GM23248 (cell line): ENCODE measurements at places on chromosomes 16 and 17.

DNA sequence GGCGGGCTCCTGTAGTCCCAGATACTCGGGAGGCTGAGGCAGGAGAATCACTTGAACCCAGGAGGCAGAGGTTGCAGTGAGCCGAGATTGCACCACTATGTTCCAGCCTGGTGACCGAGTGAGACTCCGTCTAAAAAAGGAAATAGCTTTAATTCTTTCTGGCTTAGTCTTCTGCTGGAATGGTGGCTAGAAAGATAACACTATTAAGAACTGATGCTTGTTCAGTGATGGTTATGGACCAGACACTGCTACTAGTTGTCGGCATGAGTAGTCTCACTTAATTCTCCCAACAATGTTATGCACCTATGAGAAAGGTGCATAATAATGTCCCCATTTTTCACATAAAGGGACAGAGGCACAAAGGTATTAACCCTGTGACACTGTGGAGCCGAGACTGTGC is 188.7 kb downstream of the HS3ST3A1 start:
- H3K36me3 ChIP-seq, result no peaks in the 10 kb centered on the region
- DNase-seq, result peak; percentile 35
- H3K4me1 ChIP-seq, result peaks cover 57% of the 10 kb centered on the region
- H3K4me3 ChIP-seq, result no peak overlapping the region

- H3K27me3 ChIP-seq, result no peaks in the 10 kb centered on the region
- no peaks in the 10 kb centered on the region for H3K36me3 ChIP-seq
- DNase-seq, result peak; percentile 81
- H3K4me1 ChIP-seq, result peaks cover 37% of the 10 kb centered on the region
- H3K27ac ChIP-seq, result peak overlapping the region; percentile 98
- H3K4me3 ChIP-seq, result peak overlapping the region; percentile 91
Measured at GRCh38 chr16:24539850-24540601, 660 bp downstream of the RBBP6 start.

DNA sequence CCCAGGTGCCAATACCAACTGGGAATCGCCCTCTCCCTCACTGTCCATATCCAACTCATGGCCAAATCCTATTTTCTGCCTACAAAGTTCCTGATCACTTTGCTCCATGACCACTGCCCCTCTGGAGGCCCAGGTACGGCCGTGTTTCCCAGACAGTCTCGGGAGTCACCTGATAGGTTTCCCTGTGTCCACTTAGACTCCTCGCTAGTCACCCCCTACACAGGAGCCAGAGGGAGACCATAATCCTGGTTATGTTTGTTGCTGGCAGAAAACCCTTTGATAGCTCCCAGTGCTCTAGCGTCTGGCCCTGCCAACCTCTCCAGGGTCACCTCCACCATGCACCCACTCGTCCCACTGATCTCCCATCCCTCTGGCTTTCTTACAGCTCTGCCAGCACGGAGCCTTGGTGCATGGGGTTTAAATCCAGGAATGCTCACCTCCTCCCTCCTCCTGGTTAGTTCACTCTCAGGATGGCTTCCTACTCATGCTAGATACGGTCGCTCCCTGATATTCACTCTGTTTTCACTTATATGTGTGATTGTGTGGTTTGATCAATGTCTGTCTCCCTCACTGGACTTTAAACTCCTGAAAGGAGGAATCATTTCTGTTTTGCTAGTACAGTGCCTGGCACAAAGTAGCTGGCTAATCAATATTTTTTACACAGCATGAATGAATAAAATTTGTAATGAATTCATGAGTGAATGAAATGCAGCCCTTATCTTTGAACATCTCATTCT is 7.5 kb upstream of the CALB2 start:
- DNase-seq, result no peak
- no peaks in the 10 kb centered on the region for H3K4me1 ChIP-seq
- no peak overlapping the region for H3K27ac ChIP-seq
- H3K4me3 ChIP-seq, result no peak overlapping the region
- H3K36me3 ChIP-seq, result no peaks in the 10 kb centered on the region
- H3K27me3 ChIP-seq, result peaks cover 12% of the 10 kb centered on the region; the same call in 1 of the 2 replicates

GRCh38 chr17:79023886-79024771 is at the start of gene C1QTNF1:
TSS of gene C1QTNF1 (plus strand) at chr17:79024169. CDS start at chr17:79043969, 19,800 bp downstream.
- peak within 1 kb of the TSS; percentile 89 for H3K4me3 ChIP-seq
- H3K4me1 ChIP-seq, result peaks cover 44% of the 10 kb centered on the region
- DNase-seq, result peak; percentile 78
- no peak within 1 kb of the TSS for H3K27ac ChIP-seq
- H3K36me3 ChIP-seq, result no peaks in the 10 kb centered on the region

- H3K27me3 ChIP-seq, result no peaks in the 10 kb centered on the region
- no peak for DNase-seq
- peak overlapping the region; percentile 88 for H3K4me3 ChIP-seq
- H3K36me3 ChIP-seq, result no peaks in the 10 kb centered on the region
- H3K4me1 ChIP-seq, result peaks cover 34% of the 10 kb centered on the region
- H3K27ac ChIP-seq, result peak overlapping the region; percentile 47
Measured at GRCh38 chr17:62967205-62967529, 1.1 kb downstream of the TANC2 start.

DNA sequence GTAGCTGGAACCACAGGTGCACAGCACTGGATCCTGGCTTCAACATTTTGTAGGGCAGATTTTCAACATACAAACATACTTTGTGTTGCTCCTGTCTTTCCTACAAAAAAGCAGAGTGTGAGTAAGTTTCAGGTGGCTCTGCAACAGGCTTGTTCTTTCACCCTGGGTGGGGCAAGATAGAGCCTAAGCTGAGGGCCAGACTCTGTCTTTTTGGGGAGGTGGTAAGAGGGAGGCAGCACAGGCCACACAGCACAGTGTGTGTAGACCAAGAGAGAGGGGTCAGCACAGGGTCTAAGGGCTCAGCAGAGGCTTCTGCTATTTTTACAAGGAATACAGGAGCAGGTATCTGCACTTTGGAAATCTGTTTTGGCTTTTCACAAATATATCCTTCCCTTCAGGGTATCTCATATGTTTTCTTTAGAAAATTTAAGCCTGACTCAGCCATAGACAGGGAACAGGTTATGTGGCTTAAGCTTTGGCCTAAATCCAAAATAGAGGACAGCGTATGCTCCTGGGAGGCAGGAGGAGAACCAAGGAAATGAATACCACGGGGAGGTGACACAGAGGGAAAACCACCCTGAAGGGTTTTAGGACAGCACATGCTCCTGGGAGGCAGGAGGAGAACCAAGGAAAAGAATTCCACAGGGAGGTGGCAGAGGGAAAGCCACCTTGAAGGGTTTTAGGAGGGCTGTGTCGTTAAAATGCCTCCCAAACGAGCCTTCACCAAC is 21.6 kb downstream of the EMC8 start:
- DNase-seq, result peak; percentile 6
- H3K4me3 ChIP-seq, result no peak overlapping the region
- 0 out of 2 replicates have a peak, but pooled peaks cover 3% of the 10 kb centered on the region for H3K4me1 ChIP-seq

DNA sequence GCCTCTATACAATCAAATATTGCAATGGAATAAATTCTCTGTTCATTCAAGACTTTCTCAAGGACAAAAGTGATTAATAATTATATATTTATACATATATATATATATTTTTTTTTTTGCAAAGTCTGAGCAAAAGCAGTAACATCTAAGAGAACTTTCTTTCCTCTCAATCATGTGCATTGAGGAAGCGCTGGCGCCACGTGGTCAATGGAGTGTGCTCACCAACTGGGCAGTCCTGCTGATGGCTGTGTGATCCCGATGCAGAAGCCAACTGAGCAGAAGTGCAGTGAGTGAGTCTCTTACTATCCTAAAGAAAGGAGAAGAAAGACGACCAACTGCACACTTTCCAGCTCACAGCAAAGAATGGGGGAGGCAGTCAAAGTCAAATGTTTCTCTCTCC is 37.2 kb upstream of the ULK2 start:
- H3K4me1 ChIP-seq, result peaks cover 16% of the 10 kb centered on the region
- peaks cover 38% of the 10 kb centered on the region for H3K36me3 ChIP-seq
- no peak overlapping the region for H3K4me3 ChIP-seq

- H3K36me3 ChIP-seq, result no peaks in the 10 kb centered on the region
- no peaks in the 10 kb centered on the region for H3K27me3 ChIP-seq
- no peak overlapping the region for H3K4me3 ChIP-seq
Measured at GRCh38 chr17:19305256-19305655, 57.3 kb downstream of the B9D1 start.

GRCh38 chr17:67390006-67390645 is 13.0 kb downstream of the PITPNC1 start:
- no peak for DNase-seq
- no peaks in the 10 kb centered on the region for H3K36me3 ChIP-seq
- H3K27me3 ChIP-seq, result no peaks in the 10 kb centered on the region
- H3K27ac ChIP-seq, result peak overlapping the region; percentile 81
- H3K4me1 ChIP-seq, result peaks cover 14% of the 10 kb centered on the region

DNA sequence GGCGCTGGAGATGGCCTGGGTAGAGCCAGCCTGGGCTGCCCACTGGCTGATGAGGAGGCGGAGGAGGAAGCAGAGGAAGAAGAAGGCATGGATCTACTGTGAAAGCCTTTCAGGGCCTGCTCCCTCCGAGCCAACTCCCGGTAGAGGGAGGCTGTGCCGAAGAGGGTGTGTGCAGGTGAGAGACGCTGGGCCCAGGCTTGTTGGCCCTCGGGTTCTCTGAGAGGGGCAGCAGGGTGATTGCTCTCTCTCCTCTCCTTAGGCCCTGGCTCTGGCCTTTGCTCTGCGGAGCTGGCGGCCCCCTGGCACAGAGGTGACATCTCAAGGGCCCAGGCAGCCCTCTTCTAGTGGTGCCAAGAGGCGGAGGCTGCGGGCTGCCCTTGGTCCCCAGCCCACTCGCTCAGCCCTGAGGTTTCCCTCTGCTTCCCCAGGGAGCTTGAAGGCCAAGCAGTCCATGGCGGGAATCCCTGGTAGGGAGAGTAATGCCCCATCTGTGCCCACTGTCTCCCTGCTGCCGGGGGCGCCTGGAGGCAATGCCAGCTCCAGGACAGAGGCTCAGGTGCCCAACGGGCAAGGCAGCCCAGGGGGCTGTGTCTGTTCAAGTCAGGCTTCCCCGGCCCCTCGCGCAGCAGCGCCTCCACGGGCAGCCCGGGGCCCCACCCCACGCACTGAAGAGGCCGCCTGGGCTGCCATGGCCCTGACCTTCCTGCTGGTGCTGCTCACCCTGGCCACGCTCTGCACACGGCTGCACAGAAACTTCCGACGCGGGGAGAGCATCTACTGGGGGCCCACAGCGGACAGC is 3.6 kb downstream of the TP53I13 start:
- H3K4me1 ChIP-seq, result peaks cover 8% of the 10 kb centered on the region; the same call in 1 of the 2 replicates
- H3K4me3 ChIP-seq, result peak overlapping the region; percentile 33
- no peak overlapping the region for H3K27ac ChIP-seq
- H3K27me3 ChIP-seq, result no peaks in the 10 kb centered on the region
- DNase-seq, result peak; percentile 56

GRCh38 chr16:75043175-75043895 is 44.5 kb downstream of the ZNRF1 start:
- H3K27me3 ChIP-seq, result no peaks in the 10 kb centered on the region
- H3K36me3 ChIP-seq, result no peaks in the 10 kb centered on the region
